ENCODE measurements at places on chromosomes 1 and 21.

DNA sequence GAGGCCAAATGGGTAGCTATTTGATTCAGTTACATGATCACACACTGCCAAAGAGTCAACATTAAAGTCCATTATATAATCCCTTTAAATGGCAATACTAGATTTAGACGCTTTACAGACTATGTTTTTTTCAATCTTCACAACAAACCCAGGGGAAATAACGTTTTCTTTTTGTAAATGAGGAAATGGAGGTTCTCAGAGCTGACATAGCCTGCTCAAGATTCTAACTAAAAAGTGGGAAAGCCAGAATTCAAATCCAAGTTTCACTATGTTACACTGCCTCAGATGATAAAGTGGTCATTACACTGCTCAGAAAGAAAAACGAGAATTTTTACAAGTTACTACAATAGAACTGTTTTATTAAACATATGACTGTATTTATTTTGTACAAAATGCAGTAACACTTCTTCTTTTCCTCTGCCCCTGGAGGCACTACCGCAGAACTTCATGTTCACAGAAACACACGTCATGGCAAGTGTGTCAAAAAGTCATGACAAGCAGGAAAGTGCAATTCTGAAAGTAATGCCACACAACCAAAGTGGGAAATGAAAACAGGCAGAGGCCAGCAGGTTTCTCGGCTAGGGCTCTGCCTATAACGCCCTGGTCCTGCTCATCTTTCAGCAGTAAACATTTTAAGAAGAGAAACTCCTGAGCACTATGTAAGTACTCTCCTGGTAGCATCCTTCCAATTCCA is 19.0 kb downstream of the THEMIS2 start:
- no peak for DNase-seq

DNA sequence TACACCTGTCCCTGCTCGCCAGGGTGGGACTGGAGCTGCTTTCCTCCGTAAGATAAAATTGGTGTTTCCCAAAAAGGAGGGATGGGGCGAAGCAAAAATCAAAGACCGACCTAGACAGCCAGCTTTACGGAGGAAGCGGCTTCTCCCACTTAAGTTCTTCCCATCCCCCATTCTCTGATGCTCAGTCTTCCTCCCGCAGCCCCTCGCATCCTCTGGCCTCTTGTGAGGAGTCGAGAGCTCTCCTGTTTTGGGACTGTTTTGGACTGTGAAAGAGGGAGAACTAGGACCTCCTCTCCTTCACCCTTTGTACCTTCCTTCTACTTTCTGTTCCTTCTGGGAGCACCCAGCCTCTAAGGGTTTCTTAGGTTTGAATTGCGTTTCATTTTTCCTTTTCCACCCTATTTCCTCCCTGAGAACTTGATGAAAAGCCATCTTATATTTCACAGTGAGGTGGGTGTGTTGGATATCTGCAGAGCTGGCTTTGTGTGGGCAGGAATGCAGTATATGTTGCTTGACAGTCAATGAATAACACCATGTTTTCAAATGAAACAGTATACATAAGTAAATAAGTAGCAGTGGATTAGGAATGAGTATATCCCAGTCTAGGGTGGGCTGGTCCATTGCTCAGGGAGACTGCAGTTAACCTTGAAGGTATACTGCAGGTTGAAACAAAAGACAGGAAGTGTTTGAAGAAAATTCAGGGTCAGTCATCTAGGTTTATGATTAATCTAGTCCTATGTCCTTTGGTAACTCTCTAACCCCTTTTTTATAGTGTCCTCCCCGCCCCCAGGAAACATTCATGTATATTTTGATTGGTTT is 848 bp downstream of the CTTNBP2NL start:
- DNase-seq = no peak

GRCh38 chr1:27109103-27109822 is 45.7 kb downstream of the SLC9A1 start:
- no peak for DNase-seq

GRCh38 chr1:166813508-166814223 is 25.6 kb upstream of the POGK start:
- DNase-seq = no peak

DNA sequence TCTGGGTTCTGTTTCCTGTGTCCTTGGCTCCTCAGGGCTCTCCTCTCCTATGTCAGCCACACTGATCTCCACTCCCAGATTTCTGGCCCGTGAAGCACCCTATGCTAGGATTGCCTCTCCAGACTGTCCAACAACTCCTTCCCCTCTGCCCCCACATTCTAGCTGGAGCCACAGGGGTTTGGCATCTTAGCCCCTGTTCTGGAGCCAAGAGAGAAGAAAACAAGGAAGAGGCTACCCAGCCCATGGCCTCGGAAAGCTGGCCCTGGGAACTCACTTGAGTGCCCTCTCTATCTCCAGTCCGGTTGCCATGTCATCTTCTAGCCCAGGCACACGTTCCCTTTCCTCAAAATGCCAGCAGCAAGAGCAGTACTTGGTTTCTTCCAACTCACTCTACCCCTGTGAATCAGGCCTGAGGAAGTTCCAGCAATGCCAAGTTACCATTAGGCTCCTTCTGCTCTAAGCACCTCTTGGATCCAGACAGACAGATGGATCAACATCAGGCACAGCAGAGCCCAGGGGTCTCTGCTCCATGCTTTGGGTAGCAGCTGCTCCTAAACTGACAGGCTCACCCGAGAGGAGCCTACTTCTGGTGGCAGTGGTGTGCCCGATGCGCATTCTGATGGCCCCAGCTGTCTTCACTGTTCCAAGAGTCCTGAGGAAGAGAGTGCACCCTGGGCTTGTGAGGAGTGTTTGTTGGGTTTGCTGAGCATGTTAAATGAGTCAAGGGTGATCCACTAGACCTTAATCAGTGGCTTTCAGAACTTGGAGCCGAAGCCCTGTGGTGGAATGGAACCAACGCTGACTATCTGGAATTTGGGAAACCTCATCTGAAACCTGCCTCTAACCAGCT is 11.6 kb upstream of the GPR61 start:
- DNase-seq = no peak

- no peak for DNase-seq
Observed at GRCh38 chr1:112721966-112722524, 6.9 kb upstream of the PPM1J start.

DNA sequence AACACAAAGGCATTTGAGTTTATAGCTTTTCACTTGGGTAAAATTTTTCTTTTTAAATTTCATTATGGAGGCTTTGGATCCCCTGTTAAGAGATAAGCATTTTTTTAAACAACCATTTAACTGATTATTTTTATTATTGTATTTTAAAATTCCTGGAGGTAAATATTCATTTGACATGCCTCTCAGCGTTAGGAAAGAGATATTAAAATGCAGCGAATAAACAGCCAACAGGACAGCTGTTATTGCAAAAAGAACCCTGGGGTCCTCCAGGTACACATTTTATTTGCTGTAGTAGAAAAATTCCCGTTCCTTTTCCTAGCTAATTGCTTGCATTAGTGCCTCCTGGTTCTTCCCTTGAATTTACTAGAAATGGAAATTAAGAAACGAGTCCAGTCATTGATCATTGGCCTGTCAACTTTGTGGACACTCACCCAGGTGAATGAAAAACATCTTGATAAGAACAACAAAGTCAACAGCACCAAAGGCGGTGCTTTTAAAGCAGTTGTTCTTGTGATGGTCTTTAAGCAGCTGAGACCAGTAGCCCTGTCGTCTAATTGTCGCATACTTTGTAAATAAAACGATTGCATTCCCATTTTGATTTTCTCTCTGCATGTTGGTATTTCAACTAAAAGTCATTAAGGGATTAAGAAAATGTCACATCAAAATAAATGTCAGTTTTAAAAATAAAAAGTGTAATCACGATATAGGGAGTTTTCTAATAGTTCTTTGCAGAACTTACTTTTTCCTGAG is 282.4 kb downstream of the GRIK1 start:
- no peak for DNase-seq

- no peak for DNase-seq
Observed at GRCh38 chr1:80163686-80164085, 1157.2 kb upstream of the ADGRL4 start.

- DNase-seq = no peak
Observed at GRCh38 chr1:98405581-98406074, 255.9 kb upstream of the SNX7 start.

DNA sequence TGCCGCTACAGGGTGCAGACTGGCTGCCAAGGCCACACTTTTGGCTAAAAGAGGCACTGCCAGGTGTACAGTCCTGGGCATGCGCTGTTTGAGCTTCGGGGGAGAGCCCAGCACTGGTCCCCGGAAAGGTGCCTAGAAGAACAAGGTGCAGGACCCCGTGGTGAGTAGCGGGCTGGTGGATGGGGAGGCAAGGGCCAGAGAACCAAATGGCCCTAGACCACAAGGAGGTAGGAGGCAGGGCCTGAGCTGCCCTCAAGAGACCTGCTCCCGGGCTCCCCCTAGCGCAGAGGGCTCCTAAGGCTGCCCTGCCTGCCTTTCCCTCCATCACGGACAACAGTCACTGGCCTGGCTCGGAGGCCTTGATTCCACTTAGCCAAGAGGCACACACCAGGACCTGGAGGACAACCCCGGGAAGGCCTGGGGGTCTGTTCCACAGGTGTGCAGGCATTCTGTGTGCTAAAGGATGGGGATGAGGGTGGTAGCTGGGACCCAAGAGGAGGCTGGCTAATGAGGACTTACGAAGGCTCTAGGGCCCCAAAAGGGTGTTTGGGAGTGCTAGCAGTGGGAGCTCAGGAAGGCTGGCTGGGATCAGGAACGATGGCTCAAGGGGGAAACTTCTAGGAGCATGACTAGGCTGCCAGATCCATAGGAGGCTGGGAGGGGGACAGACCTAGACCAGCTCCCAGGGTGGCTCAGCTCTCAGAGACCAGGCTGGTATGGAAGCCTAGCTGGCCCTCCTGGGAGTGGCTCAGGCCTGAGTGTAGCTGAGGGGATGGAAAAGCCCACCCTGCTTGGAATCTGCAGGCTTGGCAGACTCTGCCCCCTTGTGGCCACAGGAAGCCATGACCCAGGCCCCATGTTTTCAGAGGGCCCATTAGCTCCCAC is 742 bp downstream of the ARTN start:
- DNase-seq = no peak

DNA sequence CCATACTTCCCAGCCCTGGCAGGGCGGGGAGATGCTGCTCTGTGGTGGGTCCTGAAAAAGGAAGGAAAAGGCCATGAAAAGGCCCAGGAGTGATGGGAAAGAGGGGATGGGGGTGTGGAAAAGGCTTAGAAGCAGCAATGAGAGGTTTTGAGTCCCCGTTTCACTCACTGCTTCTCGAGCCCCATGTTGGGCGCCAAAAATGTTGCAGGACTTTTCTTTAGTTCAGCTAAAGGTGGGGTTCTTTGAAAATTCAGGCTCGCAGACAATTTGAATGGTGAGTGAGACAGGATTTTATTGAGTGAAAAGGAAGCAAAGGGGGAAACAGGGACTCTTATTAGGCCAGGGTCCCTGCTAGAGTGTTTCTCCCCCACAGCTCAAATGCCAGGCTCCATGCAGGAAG is 93.1 kb downstream of the MRPS6 start:
- DNase-seq = no peak

DNA sequence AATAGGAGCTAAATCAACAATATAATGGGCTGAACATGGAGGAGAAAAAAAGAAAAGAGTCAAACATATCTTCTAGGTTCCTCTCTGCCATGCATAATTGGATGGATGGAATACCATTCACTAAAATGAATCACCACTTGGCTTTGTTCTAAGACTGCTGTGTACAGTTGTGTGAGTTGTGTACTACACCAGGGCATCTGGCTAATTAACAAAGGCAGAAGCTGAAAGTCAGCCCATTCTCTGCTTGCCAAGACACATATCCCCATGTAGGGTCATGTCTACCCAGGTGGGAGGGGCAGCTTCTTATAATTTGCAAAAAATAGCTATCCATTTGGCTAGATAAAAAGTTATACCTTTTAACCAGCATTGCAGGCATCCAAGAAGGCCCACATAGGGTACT is 21.0 kb downstream of the JUN start:
- no peak for DNase-seq

DNA sequence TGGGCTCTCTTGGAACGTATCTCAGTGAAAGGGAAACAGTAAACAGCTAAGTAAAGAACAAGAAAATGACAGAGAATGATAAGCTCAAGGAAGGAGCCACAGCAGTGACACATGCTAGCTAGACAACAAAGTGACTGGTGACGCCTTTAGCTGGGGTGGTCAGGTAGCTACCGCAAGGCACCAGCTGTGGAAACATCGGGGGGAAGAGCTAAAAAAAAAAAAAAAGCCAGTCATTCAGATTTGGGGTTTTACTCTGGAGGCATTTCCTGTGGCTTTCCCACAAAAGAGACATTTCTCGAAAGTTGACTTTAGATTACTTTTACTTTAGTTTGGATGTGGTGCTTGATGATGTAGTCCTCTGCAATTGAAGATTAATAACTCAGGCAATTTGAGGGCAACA is 2.1 kb downstream of the FHAD1 start:
- DNase-seq = no peak

GRCh38 chr1:64171797-64172281 is 31.6 kb upstream of the UBE2U start:
- no peak for DNase-seq

GRCh38 chr1:229031061-229031460 is 239.8 kb upstream of the RAB4A start:
- no peak for DNase-seq

- no peak for DNase-seq
Observed at GRCh38 chr1:221878134-221878533, 136.2 kb upstream of the DUSP10 start.

DNA sequence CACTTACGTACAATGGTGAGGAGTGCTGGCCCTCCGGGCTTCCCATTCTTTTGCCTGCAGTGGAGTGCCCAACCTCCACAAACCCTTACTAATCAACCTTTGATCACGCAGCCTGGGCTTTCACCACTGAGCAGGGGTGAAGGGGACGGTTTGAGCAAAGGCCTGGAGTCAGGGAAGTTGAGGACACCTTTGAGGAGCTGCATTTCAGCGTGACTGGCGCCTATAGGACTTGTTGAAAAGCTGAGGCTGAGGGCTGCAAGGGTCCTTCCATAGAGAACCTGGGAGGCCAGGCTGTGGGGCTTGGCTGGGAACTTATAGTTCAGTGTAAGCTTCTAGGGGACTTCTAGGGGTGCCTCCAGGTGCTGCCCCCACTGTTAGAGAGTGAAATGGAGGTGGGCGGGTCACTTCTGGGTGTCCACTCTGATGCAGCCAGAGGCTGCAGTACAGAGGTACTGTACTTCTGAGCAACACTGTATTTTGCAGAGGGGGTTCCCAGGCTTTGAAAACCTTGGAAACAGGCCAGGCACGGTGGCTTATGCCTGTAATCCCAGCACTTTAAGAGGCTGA is 9.8 kb downstream of the SYTL1 start:
- no peak for DNase-seq
